T-helper 9 cell (primary cell): ENCODE measurements at places on chromosomes 3 and 15.

DNA sequence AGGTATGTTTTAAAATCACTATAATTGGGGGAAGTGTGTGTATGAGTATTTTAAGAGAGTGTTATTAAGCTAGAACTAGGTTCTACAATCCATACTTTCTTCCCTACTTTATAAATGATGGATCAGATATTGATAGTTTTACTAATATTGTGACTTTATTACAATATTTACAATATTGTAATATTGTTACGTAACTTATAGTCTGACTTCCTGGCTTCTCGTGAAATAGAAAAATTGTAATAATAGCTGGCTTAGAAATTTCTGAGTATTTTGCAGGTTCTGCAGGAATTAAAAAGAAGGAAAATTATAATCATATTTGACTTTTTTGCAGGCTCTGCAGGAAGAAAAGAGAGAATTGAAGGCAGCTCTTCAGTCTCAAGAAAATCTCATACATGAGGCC, 60.0 kb downstream of the CEP63 start:
- DNase-seq: no peak

DNA sequence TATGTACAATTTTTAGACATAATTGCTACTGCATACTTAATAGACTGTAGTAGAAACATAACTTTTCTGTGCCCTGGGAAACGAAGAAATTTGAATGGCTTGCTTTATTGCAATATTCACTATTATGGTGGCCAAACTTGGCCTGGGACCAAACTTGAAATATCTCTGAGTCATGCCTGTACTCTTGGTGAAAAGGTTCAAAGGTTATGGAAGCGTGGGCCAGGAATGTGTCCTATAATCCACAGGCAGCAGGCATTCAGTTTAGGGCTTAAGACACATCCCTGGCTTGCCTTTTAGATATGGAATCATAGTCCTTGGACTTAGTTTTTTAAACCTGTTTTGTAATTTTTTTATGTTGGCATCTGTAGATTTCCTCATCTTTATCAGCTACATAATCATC, 124.3 kb downstream of the LRIG1 start:
- DNase-seq: no peak

DNA sequence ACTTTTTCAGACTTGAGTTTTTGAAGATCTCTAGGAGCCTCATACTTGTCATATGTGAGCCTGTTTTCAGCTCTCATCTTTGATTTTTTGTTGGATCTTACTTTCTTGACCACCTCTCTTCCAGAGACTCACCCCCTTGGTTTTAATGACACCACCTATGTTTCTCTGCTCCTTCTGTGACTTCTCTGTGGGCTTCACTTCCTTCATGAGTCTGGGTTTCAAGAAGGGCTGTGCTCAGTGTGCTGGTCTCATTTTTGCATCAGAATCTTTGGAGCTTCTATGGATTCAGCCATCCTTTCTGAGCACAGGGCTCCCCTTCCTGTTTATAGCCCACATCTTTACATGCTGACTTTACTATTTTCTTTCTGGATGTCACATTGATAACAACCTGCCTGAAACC, 17.7 kb downstream of the PPM1L start:
- DNase-seq: no peak

- DNase-seq: peak; percentile 41
Measured at GRCh38 chr3:184016811-184017671, 643 bp downstream of the ABCC5 start.

DNA sequence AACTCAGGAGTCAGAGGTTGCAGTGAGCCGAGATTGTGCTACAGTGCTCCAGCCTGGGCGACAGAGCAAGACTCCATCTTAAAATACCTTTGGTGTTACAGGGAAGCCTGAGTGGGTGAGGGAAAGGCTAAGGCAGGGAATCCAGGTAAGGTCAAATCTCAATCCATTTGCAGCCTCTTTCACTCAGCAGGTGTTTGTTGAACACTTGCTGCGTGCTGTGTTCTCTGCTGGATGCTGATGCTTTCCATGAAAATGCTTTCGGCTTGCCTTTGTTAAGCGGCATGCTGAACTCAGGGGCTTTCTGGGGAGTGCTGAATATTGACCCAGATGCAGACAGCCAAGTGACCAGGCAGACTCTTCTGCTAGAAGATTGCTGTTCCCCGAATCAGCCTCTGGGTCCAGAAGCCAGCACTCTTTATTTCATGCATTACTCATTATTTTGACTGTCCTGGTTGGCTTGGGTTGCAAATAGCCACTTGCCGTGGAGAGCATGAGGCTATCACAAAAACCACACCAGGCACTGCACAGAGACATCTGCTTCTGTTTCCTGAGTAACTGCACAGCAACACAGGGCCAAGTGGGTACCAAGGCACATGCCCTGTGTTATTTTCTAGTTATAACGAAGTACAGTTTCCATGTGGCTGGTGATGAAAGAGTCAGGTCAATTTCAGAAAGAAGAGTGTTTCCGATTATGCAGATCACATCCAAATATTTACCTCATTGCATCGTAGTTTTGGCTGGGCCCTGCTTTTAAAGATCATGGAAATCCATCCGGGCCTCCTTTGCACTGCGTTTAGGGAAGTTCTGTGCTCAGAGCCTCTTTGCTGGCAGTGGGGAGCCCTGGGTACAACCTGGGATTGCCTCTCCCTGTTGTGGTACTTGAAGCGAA, 88.6 kb downstream of the THSD4 start:
- no peak for DNase-seq

DNA sequence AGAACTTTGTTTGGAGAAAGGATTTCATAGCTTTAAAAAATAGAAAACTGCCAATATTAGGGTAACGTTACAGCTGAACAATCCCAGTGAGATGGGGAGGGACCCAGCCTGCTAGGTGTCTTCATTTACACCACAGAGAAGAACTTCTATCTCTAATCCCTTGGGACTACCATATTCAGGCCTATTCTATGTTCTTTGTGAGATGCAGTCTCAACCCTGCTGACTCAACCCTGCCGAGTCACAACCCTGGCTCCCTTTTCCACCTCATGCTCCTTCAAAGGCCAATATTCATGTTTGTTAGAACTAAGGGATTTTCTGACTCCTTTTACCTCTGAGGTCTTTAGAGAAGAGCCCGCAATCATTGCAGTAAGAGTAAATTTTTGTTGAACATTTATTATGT, 350.5 kb downstream of the EPHB1 start:
- DNase-seq: no peak

- no peak for DNase-seq
Measured at GRCh38 chr3:81303321-81303720, 458.1 kb downstream of the GBE1 start.

GRCh38 chr15:74383695-74384565, 16.5 kb upstream of the CYP11A1 start:
- no peak for DNase-seq

- no peak for DNase-seq
Measured at GRCh38 chr15:33679061-33679460, 289.2 kb upstream of the CHRM5 start.

GRCh38 chr3:123833398-123833785, 50.7 kb downstream of the MYLK start:
- no peak for DNase-seq

- DNase-seq: peak; percentile 27
Measured at GRCh38 chr3:126522363-126522788, 1.6 kb upstream of the CHST13 start.

GRCh38 chr3:178385280-178385952, 150.8 kb upstream of the KCNMB2 start:
- no peak for DNase-seq

GRCh38 chr3:173037840-173038483, 103.1 kb downstream of the SPATA16 start:
- no peak for DNase-seq
